ENCODE measurements at places on chromosomes 6 and 20.

GRCh38 chr6:132445201-132445951, 44.1 kb upstream of the MOXD1 start:
- DNase-seq: no peak

- no peak for DNase-seq
Observed at GRCh38 chr20:20211274-20211987, 156.5 kb upstream of the INSM1 start.

DNA sequence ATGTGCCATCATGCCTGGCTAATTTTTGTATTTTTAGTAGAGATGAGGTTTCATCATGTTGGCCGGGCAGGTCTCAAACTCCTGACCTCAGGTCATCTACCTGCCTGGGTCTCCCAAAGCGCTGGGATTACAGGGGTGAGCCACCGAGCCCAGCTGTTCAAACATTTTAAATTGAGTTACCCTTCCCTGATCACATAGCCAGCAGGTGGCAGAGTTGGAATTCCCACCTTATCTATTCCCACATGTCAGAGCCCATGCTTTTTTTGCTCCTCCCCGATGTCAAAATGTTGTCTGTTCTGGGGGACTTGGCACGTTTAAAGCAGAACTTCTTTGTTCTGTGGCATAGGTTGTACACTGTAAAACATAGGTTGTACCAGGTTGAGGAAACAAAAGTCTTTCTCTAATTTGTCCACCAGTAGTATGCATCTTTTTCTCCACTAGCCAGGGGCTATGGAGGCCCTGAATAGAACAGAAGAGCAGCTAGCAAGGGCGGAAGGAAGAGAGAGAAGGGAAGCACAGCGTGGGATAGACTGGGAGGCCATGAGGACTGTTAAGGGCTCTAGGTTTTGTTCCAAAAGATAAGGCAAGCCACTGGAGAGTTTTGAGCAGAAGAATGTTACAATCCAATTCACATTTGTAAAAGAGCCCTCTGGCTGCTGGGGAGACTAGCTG, 7.3 kb upstream of the LBP start:
- no peak for DNase-seq

GRCh38 chr6:18465410-18466154, 78.4 kb downstream of the RNF144B start:
- no peak for DNase-seq

DNA sequence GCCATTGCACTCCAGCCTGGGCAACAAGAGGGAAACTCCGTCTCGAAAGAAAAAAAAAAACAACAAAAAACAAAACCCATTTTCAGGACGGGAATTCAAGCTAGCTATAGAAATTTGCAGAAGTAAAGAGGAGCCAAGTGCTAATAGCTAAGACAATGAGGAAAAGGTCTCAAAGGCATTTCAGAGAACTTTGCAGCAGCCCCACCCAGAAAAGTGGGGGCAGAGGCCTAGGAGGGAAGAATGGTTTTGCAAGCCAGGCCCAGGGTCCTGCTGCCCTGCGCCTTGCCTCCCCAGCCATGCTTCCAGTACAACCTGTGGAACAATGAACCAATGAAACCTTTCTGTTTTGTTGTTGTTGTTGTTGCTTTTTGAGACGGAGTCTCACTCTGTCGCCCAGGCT, 38.3 kb upstream of the SAMHD1 start:
- DNase-seq: no peak

GRCh38 chr6:114398481-114398880, 55.7 kb upstream of the HS3ST5 start:
- DNase-seq: no peak

GRCh38 chr20:63470410-63470809, 2.0 kb downstream of the KCNQ2 start:
- no peak for DNase-seq

- no peak for DNase-seq
Observed at GRCh38 chr6:15501826-15502445, 160.9 kb downstream of the DTNBP1 start.

DNA sequence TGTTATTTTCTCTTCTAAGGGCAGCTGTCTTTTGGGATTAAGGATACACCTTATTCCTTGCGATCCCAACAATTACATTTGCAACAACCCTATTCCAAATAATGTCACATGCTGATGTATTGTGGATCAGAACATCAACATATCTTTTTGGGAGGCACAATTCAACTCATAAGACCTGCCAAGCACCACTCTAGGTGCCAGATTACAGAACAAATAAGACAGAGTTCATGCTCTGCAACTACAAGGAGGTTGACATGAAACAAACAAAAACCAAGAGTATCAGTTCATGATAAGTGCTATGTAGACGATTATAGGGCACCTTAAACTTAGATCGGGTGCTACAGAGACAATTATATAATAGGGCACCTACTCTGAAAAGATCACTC, 203.2 kb upstream of the SGK1 start:
- no peak for DNase-seq

DNA sequence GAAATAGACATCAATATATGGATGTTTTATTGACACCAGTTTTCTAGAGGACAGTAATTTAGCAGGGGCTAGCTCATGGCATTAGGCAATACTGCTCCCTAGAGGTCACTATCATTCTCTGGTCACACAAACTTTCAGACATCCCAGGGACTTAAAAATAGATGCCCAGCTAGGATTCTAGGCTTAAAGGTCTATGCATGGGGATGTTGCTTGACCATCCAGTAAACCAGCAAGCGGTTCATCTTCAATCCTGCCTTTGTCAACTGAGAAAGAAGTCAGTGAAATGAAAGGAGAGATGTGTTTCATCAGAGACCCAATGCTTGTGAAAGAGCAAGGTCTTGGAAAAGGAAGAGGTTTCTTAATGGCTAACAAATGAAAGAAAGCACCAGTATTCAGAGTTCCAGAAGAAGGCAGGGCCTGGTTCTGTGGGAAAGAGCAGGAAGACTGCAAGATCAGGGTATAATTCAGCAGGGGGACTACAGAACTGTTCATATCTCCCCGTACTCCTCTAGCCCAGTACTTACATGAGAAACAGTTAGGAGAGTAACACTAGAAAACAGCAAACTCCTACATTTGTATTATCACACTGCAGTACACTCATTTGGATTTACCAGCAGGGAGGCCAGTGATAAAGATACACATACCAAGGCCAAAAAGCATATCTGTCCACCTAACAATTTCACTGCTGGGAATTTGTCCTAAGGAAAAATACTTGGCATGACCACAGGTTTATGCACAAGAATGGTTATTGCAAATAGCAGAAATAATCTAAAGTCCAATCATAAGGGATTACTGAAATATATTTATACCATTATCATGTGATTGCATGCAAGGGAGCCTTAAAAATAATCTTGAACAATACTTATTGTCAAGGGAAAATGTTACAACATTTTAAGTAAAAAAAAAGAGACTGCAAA, 151.4 kb upstream of the LAMA2 start:
- no peak for DNase-seq

DNA sequence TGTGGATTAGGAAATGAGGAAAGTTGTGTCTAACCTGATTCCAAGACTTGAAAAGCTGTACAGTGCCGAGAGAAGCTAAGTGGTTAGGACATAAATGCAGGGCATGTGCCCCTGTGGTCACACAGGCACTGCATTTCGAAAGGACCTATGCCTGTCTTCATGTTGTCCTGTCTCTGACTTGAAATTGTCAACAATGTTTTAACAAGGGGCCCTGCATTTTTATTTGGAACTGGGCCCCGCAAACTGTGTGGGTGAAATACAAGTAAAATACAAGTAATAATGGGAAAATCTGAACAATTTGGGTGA, 38.8 kb downstream of the MRS2 start:
- DNase-seq: no peak

All from stimulated activated CD8-positive, alpha-beta memory T cell treated with anti-CD3 and anti-CD28 coated beads, Interleukin-4, amount 100 ng/mL, for 1 hour (primary cell).